OCI-M1 (cell line): ENCODE measurements at places on chromosomes 16 and 17.

GRCh38 chr17:67245694-67246402 is 852 bp upstream of the HELZ start:
- peak; percentile 43 for DNase-seq

DNA sequence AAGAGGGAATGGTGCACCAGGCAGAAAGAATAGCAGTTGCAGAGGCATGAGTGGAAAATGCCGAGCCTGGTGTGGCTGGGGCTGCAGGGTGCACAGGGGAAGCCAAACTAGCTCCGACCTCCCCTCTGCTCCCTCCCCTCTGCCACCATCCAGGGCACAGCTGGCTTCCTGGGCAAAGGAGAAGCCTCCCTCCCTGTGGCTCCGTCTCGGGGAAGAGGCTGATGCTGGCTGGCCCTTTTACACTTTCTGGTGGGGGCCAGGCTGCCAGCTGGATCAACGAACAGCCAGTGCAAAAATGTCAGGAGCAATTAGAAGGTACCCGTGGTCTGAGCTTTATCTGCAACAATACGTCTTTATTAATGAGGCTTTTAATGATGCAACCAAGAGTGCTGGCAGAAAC is 37.1 kb upstream of the KCNJ12 start:
- DNase-seq: no peak

GRCh38 chr17:66250686-66251085 is 21.5 kb upstream of the APOH start:
- no peak for DNase-seq

DNA sequence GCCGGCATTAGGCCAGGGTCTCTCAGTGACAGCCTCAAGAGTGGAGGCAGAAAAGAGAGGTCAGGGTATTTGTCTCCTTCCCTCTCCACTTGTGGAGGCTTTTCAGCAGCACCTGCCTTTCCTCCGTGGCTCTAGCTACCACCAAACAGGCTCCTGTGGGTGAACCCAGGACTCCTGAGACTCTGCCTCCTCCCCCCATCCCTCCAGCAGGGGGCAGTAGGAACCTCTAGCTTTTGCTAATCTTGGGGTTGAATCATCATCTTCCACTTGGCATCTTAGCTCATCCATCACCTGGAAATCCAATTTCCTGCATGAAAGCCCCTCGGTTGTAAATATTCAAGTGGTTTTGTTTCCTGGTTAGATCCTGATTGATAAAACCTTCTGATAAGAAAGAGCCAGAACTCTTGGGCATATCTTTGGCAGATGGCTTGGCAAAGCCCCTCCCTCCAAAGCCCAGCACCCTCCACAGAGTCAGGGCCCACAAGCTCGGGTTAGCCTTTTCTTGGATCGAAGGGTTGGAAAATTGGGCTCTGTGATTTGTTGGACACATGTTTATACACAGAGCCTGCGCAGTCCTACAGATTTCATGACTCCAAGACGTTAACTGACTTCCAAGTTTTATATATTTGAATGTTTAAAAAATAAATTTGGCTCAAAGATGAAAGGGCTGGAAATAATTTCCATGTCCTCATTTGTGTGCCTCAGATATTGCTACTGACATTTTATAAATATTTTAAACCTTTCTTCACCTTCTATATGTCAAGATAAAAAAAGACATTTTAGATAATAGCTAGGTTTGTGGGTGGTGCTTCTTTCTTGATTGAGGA is 322.1 kb downstream of the MAP2K4 start:
- DNase-seq: no peak

DNA sequence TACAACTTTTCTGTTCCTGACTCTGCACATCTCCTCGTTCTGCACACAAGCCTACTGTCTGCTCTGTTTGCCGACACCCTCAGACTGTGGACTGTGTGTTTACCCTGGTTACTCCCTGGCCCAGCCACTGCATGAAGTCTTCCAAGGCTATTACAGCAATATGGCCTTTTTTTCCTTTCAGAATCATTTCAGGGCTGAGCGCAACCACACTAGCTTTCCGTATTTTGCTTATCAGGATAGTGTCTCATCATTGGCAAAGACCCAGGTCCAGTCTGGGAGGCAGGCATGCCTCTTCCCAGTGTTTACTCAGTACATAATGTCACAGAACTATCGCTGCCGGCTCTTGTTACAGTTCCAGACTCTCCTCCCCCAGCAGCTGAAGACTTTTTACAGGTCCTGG is 10.1 kb downstream of the DNAH9 start:
- peak; percentile 0 for DNase-seq

DNA sequence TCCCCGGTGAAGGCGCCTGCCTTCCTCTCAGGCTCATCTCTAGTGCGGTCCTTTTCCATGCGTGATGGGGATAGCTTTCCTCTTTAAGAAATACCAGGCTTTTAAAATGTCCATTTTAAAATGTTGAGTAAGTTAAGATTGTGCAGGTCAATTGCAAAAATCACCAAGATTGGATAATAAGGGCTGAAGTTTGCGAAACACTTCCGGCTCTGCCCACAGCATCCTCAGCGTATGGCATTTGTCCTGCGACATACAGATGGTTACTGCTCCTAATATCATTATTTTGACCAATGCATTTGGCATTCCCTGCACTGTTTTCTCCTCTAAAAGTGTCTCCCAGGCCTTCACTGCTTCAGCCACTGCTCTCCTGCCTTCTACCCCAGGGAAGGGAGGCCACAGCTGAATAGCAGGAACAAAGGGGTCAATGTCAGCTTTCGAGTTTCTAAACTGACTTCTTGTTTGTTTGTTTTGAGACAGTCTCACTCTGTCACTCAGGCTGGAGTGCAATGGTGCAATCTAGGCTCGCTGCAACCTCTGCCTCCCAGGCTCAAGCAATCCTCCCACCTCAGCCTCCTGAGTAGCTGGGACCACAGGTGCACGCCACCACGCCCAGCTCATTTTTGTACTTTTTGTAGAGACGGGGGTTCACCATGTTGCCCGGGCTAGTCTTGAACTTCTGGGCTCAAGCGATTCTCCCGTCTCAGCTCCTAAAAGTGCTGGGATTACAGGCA is 91.9 kb downstream of the CRISPLD2 start:
- DNase-seq: no peak

- no peak for DNase-seq
Measured at GRCh38 chr17:8924595-8924994, 40.9 kb downstream of the PIK3R5 start.

DNA sequence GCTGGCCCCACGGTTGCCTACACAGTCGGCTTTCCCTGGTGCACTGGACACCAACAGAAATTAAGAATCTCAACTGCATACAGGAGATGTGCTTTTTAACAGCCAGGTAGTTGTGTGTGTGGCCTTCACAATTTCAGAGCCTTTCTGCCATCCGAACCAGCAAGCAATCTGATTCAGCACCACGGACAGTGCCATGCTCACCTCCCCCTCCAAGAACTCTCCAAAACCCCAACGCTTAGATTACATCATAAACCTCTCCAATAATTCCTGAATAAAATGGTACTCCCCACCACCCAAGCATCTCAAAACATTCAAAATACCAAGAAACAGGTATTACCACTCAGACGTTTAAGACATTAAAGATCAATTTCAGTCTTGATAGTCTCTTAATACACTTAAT is 31.8 kb downstream of the USP7 start:
- DNase-seq: peak; percentile 48

- DNase-seq: peak; percentile 28
Measured at GRCh38 chr17:39360537-39360936, 40.9 kb downstream of the FBXL20 start.

DNA sequence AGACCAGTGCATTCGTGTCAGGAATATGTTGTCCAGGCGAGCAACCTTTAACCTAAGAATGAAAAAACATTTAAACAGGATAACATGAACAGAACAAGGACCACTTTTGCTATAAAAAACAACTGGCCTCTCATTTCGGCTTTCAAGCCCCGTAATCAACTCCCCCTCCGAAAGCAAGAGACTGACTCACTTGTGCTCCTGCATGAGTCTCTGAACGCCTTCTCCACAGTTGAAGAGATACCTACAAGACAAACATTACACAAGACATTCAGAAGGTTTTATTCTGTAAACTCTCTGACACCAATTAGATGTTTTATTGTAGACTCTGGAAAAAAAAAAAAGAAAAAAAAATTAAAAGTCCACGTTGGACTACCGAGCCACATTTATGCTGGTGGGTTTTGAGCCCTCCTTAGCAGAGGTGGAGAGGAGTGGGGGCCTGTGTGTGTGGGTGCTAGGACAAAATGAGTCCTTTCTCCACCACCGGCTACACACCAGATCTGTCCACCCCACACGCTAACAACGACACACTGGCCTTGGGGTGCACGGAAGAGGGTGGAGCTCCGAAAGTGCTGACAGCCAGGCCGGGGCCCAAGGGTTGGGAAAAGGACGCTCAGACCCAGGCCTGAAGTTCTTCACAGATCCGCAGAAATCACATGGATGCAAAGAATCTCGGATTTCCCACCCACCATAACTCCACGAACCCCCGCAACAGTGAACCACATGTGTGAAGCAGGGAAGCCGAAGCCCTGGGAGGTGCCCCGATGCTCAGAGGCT is 759 bp downstream of the ELAC2 start:
- DNase-seq: no peak

GRCh38 chr17:379531-380465 is 27.2 kb upstream of the RPH3AL start:
- no peak for DNase-seq

DNA sequence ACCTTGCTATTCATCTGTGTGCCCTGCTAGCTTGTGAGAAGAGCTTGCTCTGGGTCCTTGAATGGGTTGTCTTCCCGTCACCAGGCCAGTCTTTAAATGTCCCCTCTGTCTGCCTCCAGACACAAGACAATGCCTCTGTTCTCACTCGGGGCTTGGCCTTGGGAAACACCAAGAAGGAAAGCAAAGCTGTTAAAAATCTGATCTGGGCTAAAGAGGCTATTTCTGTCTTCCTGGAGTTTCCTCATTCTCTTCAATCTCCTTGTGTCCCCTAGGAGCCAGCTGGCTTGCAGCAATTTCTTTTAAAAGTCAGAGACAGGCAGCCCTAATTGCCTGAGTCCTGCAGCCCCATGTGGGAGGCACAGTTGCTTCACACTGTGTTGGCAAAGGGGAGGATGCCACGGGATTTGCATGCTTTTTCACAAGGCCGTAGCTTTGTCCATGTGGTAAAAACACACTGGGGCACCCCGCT is 2.5 kb downstream of the DNAI2 start:
- no peak for DNase-seq

DNA sequence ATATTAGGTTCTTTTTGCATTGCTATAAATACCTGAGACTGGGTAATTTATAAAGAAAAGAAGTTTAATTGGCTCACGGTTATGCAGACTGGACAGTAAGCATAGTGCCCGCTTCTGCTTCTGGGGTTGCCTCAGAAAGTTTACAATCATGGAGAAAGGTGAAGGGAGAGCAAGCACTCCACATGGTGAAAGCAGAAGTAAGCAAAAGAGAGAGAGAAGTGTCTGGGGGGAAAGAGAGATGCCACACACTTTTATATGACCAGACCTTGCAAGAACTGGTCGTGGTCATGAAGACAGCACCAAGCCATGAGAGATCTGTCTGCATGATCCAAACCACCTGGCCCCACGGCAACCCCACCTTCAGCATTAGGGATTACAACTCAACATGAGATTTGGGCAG is 45.4 kb downstream of the KCNJ16 start:
- no peak for DNase-seq

DNA sequence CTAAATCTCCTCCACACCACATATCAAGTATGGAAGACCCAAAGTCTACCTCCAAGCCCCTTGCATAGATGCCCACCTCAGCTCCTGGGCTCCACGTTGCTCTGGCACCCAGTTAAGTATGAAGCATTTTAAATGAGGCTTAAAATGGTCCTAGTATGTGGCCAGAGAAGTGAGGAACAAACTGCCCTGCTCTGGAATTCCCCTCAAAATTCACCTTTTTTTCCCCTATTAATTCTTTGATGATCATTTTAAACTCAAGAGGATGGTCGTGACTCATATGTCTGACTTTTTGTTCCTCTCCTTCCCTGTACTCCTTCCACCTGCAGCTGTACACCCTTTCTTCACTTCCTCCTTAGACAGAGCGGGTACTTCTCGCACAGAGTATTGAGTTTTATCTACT is 234.5 kb upstream of the MYOCD start:
- DNase-seq: no peak

DNA sequence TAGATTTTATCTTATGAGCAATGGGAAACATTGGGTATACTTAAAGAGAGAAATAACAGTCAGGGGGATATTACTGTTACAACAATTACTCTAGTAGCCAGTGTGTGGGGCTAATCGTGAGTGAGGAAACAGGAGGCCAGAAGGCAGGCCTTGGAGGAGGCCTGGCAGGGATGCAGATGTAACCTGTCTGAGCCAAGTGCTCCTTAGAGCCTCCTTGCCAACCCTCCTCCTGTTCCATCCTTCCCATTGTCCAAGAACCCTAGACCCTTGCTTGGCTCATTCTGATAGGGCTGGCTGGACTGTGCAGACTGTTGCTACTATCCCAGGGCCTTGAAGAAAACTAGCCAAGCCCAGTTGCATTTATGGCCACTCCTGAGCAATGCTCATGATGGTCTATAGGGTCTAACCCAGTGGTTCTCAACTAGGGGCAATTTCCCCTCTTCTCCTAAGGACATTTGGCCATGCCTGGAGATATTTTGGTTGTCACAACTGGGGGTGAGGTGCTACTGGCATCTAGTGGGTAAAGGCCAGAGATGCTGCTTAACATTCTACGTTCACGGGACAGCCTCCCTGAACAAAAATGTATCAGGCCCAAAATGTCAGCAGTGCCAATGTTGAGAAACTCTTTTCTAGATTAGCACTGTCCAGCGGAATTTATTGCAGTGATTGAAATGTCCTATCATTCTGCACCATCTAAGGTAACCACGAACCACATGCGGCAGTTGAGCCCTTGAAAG is 24.4 kb upstream of the WSCD1 start:
- DNase-seq: no peak

GRCh38 chr16:46612121-46612520 is 9.1 kb downstream of the SHCBP1 start:
- no peak for DNase-seq

DNA sequence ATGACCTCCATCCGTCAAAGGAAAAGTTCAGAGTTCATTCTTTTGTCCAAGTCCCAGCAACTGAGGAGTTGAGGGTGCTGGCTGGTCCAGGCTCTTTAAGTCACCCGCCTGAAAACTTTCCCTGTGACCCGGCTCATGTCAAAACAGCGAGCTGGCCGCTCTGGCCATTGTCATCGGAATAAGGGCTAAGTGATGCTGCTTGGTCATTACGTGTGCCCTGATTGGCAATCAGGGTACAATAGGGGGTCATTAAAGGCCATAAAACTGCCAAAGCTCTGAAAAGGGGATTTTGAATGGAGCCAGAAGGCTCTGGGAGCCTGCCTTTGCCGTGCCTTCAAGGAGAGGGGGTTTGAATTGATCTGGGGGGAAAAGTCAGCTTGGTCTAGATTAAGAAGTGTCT is 88.5 kb upstream of the IRX3 start:
- no peak for DNase-seq
